ENCODE measurements at places on chromosomes 2 and 18.

- DNase-seq: no peak
Measured at GRCh38 chr2:157420771-157421323, 23.0 kb downstream of the CYTIP start.

GRCh38 chr2:149601141-149601796 is 13.7 kb upstream of the MMADHC start:
- DNase-seq: peak; percentile 51

- no peak for DNase-seq
Measured at GRCh38 chr2:12032975-12033374, 286.5 kb downstream of the LPIN1 start.

GRCh38 chr2:196276421-196276820 is 105.0 kb upstream of the STK17B start:
- no peak for DNase-seq

DNA sequence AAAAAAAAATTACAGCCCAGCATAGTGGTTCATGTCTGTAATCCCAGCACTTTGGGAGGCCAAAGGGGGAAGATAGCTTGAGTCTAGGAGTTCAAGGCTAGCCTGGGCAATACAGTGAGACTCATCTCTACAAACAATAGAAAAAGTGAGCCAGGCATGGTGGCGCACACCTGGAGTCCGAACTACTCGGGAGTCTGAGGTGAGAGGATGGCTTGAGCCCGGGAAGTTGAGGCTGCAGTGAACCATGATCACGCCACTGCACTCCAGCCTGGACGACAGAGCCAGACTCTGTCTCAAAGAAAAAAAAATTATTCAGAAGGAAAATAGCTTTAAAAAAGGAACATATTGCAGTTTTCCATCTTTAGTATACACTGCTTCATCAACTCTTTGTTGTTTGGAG is 47.8 kb downstream of the CYP27C1 start:
- DNase-seq: no peak

GRCh38 chr2:127122361-127123027 is 15.5 kb upstream of the BIN1 start:
- no peak for DNase-seq

GRCh38 chr2:140344838-140345237 is 1564.6 kb upstream of the NXPH2 start:
- DNase-seq: no peak

DNA sequence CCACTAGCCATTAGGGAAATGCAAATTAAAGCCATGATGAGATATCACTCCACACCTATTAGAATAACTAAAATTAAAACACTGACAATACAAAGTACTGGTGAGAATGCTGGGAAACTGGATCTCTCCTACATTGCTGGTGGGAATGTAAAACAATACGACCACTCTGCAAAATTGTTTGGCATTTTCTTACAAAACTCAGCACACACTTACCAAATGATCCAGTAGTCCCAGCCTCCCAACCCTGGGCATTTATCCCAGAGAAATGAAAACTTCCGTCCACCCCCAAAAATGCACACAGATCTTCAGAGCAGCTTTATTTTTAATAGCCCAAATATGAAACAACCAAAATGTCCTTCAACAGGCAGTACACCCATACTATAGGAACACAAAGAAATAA is 8.9 kb upstream of the TMSB10 start:
- DNase-seq: no peak

DNA sequence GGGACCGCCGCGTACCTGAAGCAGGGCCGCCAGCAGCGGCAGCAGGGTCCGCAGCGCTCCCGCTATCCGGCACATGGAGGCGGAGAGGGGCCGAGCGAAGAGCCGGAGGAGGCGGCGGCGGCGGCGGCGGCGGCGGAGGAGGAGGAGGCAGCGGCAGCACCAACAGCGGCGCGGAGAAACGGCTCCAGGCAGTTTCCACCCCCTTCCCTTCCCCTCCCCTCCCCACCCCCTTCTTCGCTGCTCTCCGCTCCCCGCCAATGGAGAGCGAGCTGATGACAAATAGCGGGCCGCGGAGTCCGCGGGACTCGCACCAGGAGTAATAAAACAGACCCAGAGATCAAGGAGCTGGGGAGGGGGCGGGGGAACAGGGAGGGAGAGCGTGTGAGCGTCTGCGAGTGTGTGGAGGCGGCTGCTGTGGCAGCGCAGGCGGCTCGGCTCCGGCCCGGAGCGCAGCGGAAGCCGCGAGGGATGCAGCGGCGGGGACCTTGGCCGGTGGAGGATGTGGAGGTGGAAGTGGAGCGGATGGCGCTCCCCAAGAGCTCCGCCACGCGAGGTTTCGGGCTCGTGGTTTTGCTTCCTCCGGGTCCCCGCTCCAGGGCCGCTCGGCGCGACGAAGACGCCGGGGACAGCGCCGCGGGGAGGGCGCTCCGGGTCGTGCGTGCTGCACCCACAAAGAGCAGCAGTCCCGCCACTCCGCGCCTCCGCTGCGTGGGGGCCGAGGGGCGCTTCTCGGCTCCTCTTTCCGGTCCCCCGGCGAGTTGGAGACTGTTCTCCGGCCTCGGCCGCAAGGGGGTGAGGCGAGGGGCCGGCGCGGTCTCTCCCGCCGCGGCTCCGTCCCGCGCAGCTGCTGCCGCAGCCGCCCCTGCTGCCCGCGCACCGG is at the start of gene CDH2:
TSS of gene CDH2 (minus strand) at position 183 of the 880 bp plus-strand sequence. CDS start at position 75, 108 bp downstream.
- peak; percentile 87 for DNase-seq

DNA sequence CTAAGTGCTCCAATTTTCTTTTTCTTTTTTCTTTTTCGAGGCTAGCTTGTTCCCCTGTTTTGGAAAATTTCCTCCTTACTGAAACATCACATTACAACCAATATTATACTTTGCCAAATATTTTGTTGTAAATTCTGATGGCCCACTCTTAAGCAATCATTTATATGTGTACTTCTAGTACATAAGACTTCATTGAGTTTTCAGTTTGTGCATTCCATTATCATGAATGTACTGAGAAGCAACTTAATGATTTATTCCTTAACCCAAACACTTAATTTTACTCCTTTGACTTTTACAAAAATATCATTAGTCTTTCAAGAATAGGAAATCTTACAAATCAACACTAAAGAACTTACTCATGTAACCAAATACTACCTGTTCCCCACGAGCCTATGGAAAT is 242.4 kb downstream of the ARHGAP15 start:
- no peak for DNase-seq

GRCh38 chr2:130837811-130838565 is 1.3 kb downstream of the ARHGEF4 start:
- DNase-seq: no peak

- DNase-seq: no peak
Measured at GRCh38 chr2:216934151-216934550, 74.3 kb upstream of the TNP1 start.

DNA sequence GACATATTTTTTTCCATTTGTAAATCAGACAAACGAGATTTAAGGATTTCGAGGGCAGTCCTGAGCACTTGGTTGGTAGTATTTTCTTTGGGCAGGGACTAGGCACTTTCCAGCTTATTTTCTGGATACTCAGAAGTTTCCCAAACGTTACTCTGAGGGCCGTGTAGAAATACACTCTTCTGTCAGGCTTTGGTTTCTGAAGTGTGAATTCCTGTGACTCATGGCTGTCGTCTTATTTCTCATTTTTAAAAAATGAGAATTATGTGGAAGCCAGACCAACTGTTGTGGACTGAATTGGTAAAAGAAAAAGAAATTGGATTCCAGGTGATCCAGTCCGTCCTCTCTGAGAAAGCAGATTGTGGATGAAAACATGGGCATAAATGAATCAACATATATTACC is 658.6 kb upstream of the FANCL start:
- no peak for DNase-seq

GRCh38 chr2:3294493-3294892 is 83.1 kb downstream of the EIPR1 start:
- no peak for DNase-seq

- DNase-seq: no peak
Measured at GRCh38 chr18:25658476-25658875, 306.5 kb upstream of the ZNF521 start.

- DNase-seq: no peak
Measured at GRCh38 chr2:237577956-237578870, 11.8 kb downstream of the PRLH start.

DNA sequence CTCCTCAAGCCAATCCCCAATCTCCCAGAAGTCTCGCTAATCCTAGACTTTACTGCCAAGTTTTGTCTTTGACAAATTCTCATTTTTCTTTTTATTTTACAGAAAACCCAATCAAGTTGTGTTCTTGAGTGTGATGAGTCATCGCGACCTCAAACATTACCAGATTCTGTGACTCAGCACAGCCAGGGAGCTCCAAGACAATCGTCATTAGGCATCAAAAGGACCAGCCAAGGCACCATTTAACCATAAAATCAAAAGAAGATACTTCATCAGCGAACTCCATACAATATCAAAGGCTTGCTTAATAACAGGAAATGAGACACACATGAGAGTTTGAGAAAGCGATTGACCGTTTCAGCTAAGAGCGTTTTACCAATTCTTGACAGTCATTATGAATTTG is 146.2 kb upstream of the AGAP1 start:
- peak; percentile 14 for DNase-seq

All from dermis blood vessel endothelial cell (primary cell).